ENCODE measurements at places on chromosomes 5 and 9. TPM values are rescaled to one million over a fixed set of nuclear protein-coding genes. Genes with fewer than 3 reads are reported as not detected.
A peak's percentile ranks its signal among the peaks of the same experiment; 100 is the strongest.

- H3K36me3 ChIP-seq, result no peaks in the 10 kb centered on the region
- no peak overlapping the region for H3K4me3 ChIP-seq
- no peak for DNase-seq
- no peaks in the 10 kb centered on the region for H3K27me3 ChIP-seq
- H3K4me1 ChIP-seq, result peaks cover 7% of the 10 kb centered on the region
These were observed 94.7 kb upstream of the SAP30L start for GRCh38 chr5:154351141-154351540.

PHYHD1 gene
- total RNA-seq, result 15.5 TPM

GRCh38 chr5:80502800-80503199 is 14.9 kb downstream of the FAM151B start:
- H3K4me1 ChIP-seq, result no peaks in the 10 kb centered on the region
- no peak overlapping the region for H3K4me3 ChIP-seq
- DNase-seq, result no peak
- no peak overlapping the region for H3K27ac ChIP-seq
- no peaks in the 10 kb centered on the region for H3K27me3 ChIP-seq

TMEM252 gene
- total RNA-seq, result not detected

DNA sequence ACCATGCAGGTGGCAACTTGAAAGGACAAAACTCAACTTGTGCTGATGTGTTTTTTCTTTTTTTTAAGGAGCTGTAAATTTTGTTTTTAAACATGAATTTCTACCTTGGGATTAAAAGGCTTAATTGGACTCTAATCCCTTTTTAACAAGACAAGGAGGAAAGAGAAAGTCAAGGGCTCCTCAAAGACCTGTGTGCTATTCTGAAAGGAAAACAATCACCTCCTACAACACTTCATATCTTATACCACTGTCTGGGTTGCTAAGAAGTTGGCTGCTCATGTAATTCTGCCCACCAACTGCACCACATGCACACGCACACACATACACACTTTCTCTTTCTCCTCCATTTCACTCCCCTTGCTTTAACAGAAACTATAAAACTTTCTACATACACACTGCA is 78.6 kb downstream of the SH3RF2 start:
- H3K27ac ChIP-seq, result no peak overlapping the region
- no peaks in the 10 kb centered on the region for H3K27me3 ChIP-seq
- no peak for DNase-seq
- no peaks in the 10 kb centered on the region for H3K36me3 ChIP-seq
- H3K4me3 ChIP-seq, result no peak overlapping the region

DNA sequence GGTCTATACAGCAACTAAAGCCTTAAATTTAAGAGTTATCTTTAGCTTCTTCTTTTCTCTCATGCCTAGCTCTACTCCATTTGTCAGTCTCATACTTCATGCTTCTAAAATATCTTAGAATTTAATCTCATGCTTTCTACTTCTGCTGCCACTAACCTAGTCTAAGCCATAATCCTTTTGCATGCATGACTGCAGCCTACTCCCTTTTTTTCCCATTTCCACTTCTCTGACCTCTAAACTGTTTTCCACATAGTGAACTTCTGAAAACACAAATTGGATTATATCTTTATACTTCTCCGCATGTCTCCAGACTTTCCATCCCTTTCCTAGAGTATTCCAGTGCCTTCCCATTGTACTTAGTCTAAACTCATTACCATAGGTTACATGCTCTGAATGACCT is 193.0 kb downstream of the XRCC4 start:
- DNase-seq, result no peak
- H3K27ac ChIP-seq, result no peak overlapping the region
- no peaks in the 10 kb centered on the region for H3K36me3 ChIP-seq
- no peak overlapping the region for H3K4me3 ChIP-seq
- H3K27me3 ChIP-seq, result no peaks in the 10 kb centered on the region

DNA sequence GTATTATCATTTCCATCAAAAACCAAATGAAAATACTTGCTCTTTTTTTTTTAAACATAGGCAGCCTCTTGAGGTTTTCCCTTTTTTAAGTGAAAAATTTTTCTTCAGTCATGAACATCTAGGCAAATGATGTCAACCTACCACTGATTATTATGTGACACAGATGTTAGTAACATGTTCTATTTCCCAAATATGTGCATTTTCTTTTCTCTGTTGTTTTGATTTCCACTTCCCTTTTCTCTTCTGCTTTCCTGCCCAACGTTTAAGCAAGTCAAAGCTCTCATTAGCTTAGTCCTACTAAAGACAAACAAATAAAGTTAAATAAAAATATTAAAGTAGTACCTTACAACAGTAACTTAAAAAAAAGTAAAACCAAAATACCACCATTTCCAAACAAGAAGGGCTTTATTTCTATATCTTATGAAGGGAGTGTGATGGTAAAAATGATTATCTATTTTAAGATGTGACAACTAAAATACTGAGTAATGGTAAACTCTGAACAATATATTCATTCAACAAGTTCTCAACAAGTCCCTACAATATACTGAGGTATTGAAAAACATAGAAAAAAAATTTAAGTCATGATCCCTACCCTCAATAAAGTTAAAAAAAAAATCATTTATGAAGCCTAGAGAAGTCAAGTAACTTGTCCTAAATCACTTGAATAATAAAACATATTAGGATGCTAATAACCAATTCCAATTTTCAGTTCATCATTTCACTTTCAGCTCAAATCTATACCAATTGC is 9.4 kb downstream of the SLC38A9 start:
- DNase-seq, result no peak
- no peak overlapping the region for H3K4me3 ChIP-seq
- H3K27ac ChIP-seq, result no peak overlapping the region
- no peaks in the 10 kb centered on the region for H3K36me3 ChIP-seq
- H3K27me3 ChIP-seq, result no peaks in the 10 kb centered on the region

DNA sequence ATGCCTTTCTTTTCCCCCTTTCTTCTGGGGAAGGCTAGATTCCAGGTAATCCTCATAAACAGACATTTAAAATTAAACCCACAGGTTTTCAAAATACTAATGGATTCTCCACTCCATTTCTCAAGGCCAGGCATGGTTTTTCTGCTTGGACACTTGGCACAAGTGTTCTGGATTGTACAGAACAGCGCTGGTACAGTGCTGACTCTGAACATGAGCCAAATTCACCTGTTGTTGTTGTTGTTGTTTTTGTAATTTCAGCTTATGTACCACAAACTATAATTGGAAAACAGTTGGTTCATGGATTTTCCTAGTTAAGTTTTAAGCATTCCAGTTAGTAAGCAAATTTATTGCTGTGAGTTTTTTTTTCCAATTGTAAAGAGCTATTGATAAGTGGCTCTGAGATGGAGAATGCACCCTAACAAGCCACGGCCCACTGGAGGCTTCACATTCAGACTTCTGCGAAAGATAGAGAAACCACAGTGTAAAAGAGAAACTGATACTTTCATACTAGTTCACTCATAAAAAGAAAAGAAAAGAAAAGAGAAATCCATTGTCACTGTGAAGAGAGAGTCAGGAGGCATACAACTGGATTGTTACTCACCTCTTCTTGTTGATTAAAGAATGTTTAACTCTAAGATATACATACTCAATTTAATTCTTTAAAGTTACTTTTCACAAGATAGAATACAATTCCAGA is 16.2 kb upstream of the ITGA1 start:
- no peak overlapping the region for H3K4me3 ChIP-seq
- H3K4me1 ChIP-seq, result no peaks in the 10 kb centered on the region
- H3K27me3 ChIP-seq, result no peaks in the 10 kb centered on the region
- DNase-seq, result no peak

GRCh38 chr5:126610616-126611015 is 9.9 kb downstream of the PHAX start:
- no peak overlapping the region for H3K4me3 ChIP-seq
- no peaks in the 10 kb centered on the region for H3K27me3 ChIP-seq
- no peak overlapping the region for H3K27ac ChIP-seq
- peaks cover 31% of the 10 kb centered on the region for H3K36me3 ChIP-seq
- DNase-seq, result no peak

- H3K4me3 ChIP-seq, result no peak overlapping the region
- peak; percentile 66 for DNase-seq
- H3K4me1 ChIP-seq, result no peaks in the 10 kb centered on the region
These were observed 16.0 kb upstream of the PUM3 start for GRCh38 chr9:2859776-2860379.

- H3K27me3 ChIP-seq, result no peaks in the 10 kb centered on the region
- no peak overlapping the region for H3K27ac ChIP-seq
- H3K4me3 ChIP-seq, result no peak overlapping the region
- peaks cover 8% of the 10 kb centered on the region for H3K4me1 ChIP-seq
- DNase-seq, result no peak
- no peaks in the 10 kb centered on the region for H3K36me3 ChIP-seq
These were observed 553.1 kb downstream of the ZNF608 start for GRCh38 chr5:124193371-124193789.

DNA sequence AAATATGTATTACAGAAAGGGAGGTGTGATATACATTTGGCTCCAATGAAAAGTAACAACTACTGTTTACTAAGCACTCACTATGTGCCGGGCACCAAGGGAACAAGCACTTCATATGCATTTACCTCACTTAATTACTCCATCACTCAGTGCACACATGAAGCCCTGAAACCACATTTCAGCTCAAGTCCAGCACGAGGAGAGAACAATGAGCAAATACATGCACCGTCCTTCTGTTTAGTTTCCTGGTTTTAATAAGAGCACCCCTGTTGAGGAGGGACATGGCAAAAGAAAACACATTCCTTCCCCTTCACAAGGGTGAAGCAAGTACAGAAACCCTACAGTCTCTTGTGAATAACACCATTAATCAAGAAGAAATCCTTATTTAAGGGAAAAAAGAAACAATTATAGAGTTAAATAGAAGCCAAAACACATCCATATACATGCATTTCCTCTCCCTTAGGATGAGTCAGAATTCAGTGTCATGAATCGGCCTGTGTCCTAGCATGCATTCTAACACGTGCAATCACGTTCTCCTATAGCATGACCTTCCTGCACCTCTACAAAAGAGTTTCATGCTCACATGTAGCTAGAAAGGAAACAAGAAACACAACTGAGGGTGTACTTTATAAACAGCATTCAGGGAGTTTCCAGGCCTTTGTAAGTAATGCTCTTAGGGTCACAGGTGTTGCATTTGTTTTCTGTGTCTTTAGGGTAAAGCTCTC is 411.6 kb downstream of the BNC2 start:
- no peak overlapping the region for H3K4me3 ChIP-seq
- H3K27ac ChIP-seq, result no peak overlapping the region
- no peaks in the 10 kb centered on the region for H3K27me3 ChIP-seq
- H3K4me1 ChIP-seq, result peaks cover 59% of the 10 kb centered on the region

- no peak overlapping the region for H3K4me3 ChIP-seq
- DNase-seq, result peak; percentile 82
- H3K36me3 ChIP-seq, result no peaks in the 10 kb centered on the region
- no peak overlapping the region for H3K27ac ChIP-seq
- no peaks in the 10 kb centered on the region for H3K27me3 ChIP-seq
These were observed 113.8 kb downstream of the MSX2 start for GRCh38 chr5:174837919-174838902.

DNA sequence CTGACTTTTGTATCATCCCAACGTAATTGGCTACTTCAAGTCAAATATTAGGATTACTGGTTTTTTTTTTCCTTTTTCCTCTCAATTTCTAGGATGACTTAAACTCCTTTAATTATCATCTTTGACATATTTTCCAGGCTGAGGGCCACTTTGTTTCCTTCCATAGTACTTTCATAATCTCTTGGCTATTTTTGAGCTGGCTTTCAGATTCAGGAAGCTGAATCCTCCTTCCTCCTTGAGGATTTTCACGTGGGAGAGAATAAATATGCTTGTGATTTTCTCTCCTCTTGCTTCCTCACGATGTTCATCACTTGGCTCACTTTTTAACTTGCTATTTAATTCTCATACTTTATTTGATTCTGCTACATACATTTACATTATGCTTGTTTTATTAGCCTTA is 88.1 kb downstream of the ITGA1 start:
- DNase-seq, result no peak
- H3K4me1 ChIP-seq, result peaks cover 14% of the 10 kb centered on the region
- no peak overlapping the region for H3K4me3 ChIP-seq

- peak overlapping the region; percentile 44 for H3K27ac ChIP-seq
- H3K36me3 ChIP-seq, result no peaks in the 10 kb centered on the region
- no peaks in the 10 kb centered on the region for H3K27me3 ChIP-seq
- no peak overlapping the region for H3K4me3 ChIP-seq
- no peaks in the 10 kb centered on the region for H3K4me1 ChIP-seq
These were observed 499.5 kb upstream of the KLF4 start for GRCh38 chr9:107989099-107989498.

CXCL14 gene
- 15.5 TPM for total RNA-seq

SLC36A3 gene
- not detected for total RNA-seq

DNA sequence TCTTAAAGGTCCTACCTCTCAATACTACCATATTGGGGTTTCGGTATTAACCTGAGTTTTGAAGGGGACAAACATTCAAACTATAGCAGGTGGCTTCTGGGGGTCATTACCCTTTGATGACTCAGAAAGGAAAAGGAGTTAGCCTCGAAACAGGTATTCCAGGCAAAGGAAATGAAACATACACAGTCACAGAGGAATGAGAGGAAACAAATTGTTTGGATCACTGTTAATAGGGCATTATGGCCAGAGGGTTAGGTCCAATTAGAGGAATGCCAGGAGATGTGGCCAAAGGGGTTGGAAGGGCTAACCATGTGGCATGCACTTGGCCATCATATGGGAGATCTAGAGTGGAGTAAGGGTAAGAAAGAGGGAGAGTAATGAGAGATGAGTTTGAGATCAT is 23.9 kb upstream of the NIM1K start:
- no peaks in the 10 kb centered on the region for H3K27me3 ChIP-seq
- no peaks in the 10 kb centered on the region for H3K4me1 ChIP-seq
- H3K27ac ChIP-seq, result no peak overlapping the region
- H3K36me3 ChIP-seq, result no peaks in the 10 kb centered on the region

DNA sequence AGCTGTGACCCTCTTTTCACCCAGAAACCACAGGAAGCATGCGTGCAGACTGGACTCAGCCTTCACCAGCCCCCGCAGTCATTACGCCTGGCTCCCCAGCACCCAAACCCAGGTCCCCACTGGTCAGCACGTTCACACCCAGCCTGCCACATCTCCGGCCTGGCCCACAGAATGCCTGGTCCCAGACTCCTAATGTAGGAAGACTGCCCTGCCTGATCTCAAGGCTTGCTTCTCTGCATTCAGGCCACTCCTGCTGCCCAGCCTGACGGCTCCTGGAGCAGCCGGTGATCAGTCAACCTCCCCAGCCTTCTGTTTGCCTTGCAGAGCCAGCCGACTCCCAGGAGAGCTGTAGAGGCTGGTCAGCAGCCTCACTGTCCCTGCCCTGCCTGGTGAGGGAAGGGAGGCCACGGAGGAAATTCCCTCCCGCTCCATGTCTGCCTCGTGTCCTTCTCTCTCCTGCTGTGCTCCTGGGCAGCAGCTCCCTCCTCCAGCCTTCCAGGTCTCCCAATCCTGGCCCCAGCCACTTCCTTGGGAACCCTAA is 25.4 kb downstream of the ADAMTS2 start:
- peak; percentile 63 for DNase-seq
- no peak overlapping the region for H3K4me3 ChIP-seq
- no peaks in the 10 kb centered on the region for H3K27me3 ChIP-seq
- no peak overlapping the region for H3K27ac ChIP-seq
- peaks cover 14% of the 10 kb centered on the region for H3K4me1 ChIP-seq

C5orf58 gene
- total RNA-seq, result not detected

GRCh38 chr5:171762021-171762608 is 23.5 kb upstream of the SMIM23 start:
- H3K36me3 ChIP-seq, result no peaks in the 10 kb centered on the region
- no peaks in the 10 kb centered on the region for H3K27me3 ChIP-seq
- H3K4me3 ChIP-seq, result no peak overlapping the region
- H3K27ac ChIP-seq, result no peak overlapping the region
- H3K4me1 ChIP-seq, result no peaks in the 10 kb centered on the region

All from sigmoid colon (tissue), 7 donors.